ENCODE measurements at places on chromosomes 13 and 19. TPM values are rescaled to one million over a fixed set of nuclear protein-coding genes. Genes with fewer than 3 reads are reported as not detected.

- no peak for DNase-seq
- H3K4me1 ChIP-seq: no peaks in the 10 kb centered on the region
- no peak overlapping the region for H3K27ac ChIP-seq
These were observed 895.6 kb upstream of the SLC10A2 start for GRCh38 chr13:103961784-103962183.

DNA sequence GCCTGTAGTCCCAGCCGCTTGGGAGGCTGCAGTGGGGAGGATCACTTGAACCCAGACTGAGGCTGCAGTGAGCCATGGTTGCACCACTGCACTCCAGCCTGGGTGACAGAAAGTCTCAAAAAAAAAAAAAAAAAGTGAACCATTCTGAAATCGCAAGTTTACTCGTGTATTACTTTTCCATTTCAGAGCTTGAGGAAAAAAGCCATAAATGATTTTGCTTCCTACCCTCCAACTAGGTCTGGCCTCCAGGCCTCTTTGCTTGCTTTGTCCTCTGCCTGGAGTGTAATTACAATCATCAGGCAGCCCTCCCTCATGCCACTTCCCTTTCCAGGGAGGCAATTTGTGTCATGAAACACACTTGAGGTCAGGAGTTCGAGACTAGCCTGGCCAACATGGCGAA is 8.5 kb downstream of the BLVRB start:
- H3K27me3 ChIP-seq: no peaks in the 10 kb centered on the region
- no peak overlapping the region for H3K27ac ChIP-seq
- no peak for DNase-seq
- no peaks in the 10 kb centered on the region for H3K4me1 ChIP-seq
- no peak overlapping the region for H3K4me3 ChIP-seq

GRCh38 chr13:113086991-113087922 is 18.3 kb upstream of the F7 start:
- peaks cover 47% of the 10 kb centered on the region for H3K36me3 ChIP-seq
- H3K4me1 ChIP-seq: no peaks in the 10 kb centered on the region
- no peak for DNase-seq

GRCh38 chr13:80339912-80340650 is 845 bp downstream of the SPRY2 start:
- peak; percentile 79 for DNase-seq
- peak overlapping the region; percentile 97 for H3K27ac ChIP-seq
- peaks cover 7% of the 10 kb centered on the region for H3K4me1 ChIP-seq
- H3K27me3 ChIP-seq: no peaks in the 10 kb centered on the region
- peaks cover 14% of the 10 kb centered on the region for H3K36me3 ChIP-seq
- H3K4me3 ChIP-seq: peak overlapping the region; percentile 89

GRCh38 chr19:51075998-51076397 is 6.7 kb downstream of the KLK14 start:
- no peaks in the 10 kb centered on the region for H3K4me1 ChIP-seq
- no peaks in the 10 kb centered on the region for H3K27me3 ChIP-seq
- no peaks in the 10 kb centered on the region for H3K36me3 ChIP-seq
- H3K4me3 ChIP-seq: no peak overlapping the region
- no peak for DNase-seq
- no peak overlapping the region for H3K27ac ChIP-seq

GRCh38 chr13:99873832-99874430 is 97.6 kb downstream of the ZIC5 start:
- no peaks in the 10 kb centered on the region for H3K27me3 ChIP-seq
- no peaks in the 10 kb centered on the region for H3K4me1 ChIP-seq
- no peak for DNase-seq
- no peaks in the 10 kb centered on the region for H3K36me3 ChIP-seq
- H3K27ac ChIP-seq: no peak overlapping the region

SHISA7 gene
- polyA plus RNA-seq: 1.1 TPM

CEBPA gene
- polyA plus RNA-seq: 125 TPM
